Cardiac fibroblast (primary cell): ENCODE measurements at places on chromosomes 7 and 10.
A peak's percentile ranks its signal among the peaks of the same experiment; 100 is the strongest.

DNA sequence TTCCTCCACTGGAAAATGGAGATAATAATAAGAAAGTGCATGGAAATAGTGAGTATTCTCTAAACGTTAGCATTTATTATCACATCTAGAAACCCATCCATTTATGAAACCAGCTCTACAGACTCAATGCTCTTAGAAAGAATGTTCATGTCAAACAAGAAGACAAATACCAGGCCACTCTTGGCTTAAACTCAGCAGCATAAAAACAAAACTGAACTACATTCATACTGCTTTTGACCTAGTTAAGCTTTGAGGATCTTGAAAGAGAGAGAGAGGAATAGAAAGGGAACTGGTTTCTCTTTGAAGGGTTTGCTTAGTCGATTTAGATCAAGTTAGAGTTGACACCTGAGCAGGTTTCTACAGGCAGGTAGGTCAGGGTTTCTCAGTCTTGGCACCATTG lies 332.9 kb upstream of the PRKCQ start:
- peak; percentile 58 for DNase-seq

GRCh38 chr7:44396496-44396895 lies 71.1 kb upstream of the CAMK2B start:
- no peak for DNase-seq

- DNase-seq, result no peak
Measured at GRCh38 chr10:9560976-9561375, 1456.7 kb upstream of the CELF2 start.

DNA sequence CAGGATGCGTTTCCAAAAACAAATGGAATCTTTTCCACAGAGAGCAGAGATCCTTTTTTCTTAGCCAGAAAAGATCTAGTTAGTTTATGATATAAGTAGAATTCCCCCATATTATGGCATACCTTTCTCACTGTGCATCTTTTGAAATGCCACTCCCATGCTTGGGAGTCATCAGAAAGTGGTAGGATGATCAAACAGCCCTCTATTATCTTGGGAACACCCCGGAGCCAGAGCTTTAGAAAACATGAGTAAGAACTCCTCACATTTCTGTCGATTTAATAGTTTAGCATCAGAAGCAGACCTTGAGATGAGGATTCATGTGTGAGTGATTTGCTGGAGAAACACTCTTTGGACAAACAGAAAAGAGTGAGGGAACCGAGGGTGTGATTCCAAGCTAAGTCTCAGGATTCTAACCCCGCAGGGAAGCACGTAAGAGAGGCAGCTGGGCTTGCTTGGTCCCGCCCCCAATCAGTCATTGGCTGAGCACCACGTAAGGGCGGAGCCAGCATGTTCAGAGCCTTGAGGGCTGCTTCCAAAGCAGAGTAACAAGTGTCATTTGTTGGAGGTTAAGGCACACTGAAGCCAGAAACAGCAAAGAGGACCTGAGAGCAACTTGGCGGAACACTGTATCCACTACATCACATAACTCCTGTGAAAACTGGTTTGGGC lies 43.7 kb upstream of the NXPH1 start:
- no peak for DNase-seq

DNA sequence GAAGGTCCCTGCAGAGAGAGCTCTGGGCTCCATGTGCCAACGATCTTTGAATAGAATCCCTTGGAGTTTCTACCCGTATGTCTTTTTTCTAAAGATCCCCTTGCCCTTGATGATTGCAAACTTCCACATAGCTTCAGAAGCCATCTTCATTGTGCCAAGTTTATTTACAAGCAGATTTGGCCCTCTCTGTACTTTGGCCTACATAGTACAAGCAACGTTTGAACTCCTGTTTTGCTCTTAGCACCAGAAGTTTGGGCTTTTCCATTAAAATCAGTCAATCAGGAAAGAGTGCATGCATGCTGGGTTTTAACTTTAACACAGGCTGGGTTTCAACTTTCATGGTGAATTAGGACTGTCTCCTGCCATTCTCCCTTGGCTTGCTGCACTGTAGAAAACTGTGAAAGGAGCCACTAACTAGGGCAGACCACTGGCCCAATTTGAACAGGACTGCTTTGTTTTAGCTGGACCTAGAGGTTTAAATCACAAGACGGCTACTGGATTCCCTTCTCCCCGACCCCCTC lies 557.6 kb upstream of the GALNT17 start:
- no peak for DNase-seq

- DNase-seq, result peak; percentile 41
Measured at GRCh38 chr7:111172564-111173257, 81.8 kb downstream of the LRRN3 start.

- DNase-seq, result peak; percentile 65
Measured at GRCh38 chr7:87886875-87887274, 10.6 kb downstream of the DBF4 start.
